Adipocyte (in vitro differentiated cells): ENCODE measurements at places on chromosomes 2 and 18.

GRCh38 chr18:66874812-66875474, 271.1 kb upstream of the CDH19 start:
- no peak for DNase-seq

GRCh38 chr18:13372531-13372951, 154.0 kb downstream of the LDLRAD4 start:
- DNase-seq: peak; percentile 27

DNA sequence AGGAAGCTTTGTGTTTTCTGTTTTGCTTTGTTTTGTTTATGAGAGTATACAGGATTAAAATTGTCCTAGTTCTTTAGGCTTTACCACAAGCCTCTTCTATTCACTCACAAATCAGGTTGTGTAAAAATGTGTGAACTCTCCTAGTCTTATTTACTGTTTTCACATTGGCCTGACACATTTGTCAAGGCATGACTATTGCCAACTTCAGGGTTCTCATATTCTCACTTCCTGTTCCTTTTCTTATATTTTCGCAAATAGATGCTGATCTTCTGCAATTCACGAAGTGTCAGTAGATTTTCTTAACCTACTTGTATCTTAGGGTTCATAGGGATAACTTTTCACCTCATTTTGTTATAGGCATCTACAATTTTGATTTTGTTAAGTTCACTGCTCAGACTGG, 67.1 kb downstream of the CCDC102B start:
- DNase-seq: no peak

GRCh38 chr2:143815082-143815481, 685.9 kb downstream of the ARHGAP15 start:
- no peak for DNase-seq

- DNase-seq: no peak
These were observed 178.9 kb downstream of the LNPK start for GRCh38 chr2:175823002-175823706.

- DNase-seq: peak; percentile 32
These were observed 14.0 kb downstream of the ALPG start for GRCh38 chr2:232420463-232421188.

DNA sequence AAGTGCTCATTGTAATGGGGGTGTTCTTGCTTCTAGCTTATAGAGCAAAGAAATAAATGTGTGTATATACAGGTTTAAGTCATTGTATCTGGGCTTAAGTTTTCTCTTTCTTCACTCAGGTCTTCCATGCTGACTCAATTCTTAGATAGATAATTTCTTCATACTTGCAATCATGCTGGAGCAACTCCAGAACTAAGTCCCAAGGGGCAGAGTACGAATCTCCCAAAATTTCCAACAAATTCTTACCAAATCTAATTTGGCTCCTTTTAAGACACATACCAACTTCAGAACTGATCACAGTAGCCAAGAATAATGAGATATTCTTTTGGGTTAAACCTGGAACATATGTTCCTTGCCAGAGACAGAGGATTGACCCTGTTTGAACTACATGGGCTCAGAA, 4.3 kb upstream of the SPAG16 start:
- DNase-seq: peak; percentile 78

- no peak for DNase-seq
These were observed 28.0 kb downstream of the HPCAL1 start for GRCh38 chr2:10330700-10331026.

- DNase-seq: peak; percentile 74
These were observed 42.4 kb upstream of the NABP1 start for GRCh38 chr2:191635333-191636234.

DNA sequence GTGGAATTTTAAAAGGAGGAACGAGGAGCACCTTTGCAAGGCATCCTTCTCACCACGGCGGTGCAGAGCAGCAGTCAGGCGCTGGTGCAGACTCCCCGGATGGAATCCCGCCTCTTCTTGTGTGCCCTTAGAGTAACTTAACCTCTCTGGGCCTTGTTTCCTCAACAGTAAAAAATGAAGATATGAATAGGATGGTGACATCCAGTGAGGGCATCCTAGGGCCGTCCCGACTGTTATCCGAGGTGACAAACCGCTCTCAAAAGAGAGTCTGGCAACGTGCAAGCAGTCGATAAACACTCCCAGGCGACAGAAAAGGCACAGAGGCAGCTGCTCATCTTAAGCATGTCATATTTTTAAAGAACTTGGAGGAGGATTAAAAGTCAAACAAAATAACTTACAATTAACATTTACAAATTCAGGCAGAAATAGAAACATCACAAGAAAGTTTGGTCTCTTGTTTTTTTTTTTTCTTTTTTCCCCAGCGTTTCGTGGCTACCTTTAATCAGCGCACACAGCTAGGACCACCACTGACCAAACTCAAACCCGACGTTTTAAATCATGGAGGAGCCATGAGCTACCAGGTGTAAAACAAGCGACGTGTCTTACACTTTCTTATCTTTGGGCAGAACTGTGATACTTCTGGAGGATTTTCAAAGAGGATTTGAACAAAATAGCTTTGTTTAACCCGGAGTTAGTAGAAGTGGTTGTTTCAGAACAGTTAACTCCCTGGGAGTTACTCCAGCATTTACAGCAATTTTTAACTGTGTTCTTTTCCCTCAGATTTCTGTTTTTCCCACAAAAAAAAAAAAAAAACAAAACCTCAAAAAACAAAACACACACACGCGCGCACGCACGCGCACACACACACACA, 2.1 kb downstream of the MBP start:
- no peak for DNase-seq

- peak; percentile 29 for DNase-seq
These were observed 591.2 kb downstream of the RNF144A start for GRCh38 chr2:7508296-7508943.
